OCI-LY7 (cell line): ENCODE measurements at places on chromosomes 3 and 15. TPM values are rescaled to one million over a fixed set of nuclear protein-coding genes. Genes with fewer than 3 reads are reported as not detected.

DNA sequence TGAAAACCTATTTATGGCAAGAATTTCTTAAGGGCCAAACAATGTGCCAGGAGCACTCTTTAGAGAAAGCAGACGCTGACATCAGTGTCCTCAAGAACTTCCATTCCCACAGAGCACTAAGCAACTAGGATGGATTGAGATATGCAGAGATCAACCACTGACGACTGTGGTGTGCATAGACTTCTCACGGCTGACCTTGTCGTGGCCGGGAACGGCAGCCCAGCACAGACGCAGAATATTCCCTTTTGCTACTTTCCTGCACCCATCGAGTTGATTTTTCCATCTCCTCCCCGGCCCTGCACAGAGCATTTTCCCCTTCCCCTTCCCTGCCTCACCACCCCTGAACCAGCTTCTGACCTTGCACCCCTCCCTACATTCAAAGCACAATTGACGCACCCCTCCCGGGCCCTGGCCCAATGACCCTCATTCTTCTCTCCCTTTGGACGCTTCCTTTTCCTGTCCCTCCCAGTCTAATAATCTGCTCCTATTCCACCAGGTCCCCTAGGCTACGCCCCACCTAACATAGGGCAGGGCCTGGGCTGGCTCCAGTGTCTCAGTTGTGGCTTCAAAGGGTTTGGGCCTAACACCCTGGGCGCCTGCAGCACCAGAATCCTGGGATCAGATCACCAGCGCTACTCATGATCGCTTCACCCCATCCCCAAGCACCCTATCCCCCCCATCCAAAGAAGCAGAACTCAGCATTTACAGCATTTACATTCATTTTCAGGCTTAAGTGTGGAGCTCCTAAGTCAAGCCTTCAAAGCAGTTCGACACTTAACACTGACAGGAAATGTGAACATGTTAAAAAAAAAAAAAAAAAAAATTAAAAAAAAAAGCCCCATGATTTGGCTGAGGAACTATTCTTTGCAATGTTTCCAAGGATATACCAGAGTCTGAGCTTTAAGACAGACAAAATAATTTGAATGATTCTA is 151.2 kb downstream of the FOXP1 start:
- no peak for DNase-seq

RGMA gene
- not detected in 2 replicates for total RNA-seq

GRCh38 chr3:11143476-11143875 is 10.8 kb upstream of the HRH1 start:
- no peak for DNase-seq

GOLIM4 gene
- total RNA-seq = 42.8 and 46.6 TPM in 2 replicates

DNA sequence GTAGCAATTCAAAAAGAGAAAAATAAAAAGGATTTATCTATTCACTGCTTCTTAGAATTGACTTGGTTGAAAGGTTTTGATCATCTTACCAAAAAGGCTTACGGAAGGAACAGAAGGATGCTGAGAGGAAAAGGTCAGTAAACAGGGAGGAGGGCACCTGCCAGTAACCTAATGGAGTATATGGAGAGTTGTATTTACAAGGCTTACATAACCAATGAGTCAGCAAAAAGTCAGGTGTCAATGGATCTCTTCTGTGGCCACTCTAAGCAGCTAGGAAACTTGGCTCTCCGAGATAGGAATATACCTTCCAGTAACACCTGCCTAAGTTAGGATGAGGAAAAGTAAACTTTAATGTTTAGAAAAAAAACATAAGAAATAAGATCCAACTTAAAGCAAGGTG is 80.5 kb upstream of the PLXND1 start:
- DNase-seq = no peak

- DNase-seq = no peak
Measured at GRCh38 chr3:165233501-165234195, 37.5 kb upstream of the SLITRK3 start.

- no peak for DNase-seq
Measured at GRCh38 chr3:48436855-48437254, 3.1 kb downstream of the CCDC51 start.

DNA sequence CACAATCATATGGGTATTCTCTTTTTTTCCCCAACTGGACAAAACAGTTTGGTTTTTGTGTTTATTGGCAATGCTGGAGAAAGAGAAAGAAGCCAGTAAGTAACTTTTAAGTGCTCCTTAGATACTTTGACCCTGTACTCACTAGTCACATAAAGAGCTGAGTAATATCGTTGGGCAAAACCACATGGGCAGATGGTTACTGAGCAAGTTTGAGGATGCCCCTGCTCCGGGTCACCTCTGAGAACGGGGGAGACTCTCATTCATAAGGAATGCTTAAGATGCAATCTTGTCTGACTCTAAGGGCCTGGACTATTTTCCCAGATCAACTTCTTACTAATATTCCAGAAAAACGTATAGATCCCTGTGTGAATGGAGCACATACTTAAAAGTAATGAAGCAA is 106.4 kb upstream of the SLC2A2 start:
- DNase-seq = no peak

DNA sequence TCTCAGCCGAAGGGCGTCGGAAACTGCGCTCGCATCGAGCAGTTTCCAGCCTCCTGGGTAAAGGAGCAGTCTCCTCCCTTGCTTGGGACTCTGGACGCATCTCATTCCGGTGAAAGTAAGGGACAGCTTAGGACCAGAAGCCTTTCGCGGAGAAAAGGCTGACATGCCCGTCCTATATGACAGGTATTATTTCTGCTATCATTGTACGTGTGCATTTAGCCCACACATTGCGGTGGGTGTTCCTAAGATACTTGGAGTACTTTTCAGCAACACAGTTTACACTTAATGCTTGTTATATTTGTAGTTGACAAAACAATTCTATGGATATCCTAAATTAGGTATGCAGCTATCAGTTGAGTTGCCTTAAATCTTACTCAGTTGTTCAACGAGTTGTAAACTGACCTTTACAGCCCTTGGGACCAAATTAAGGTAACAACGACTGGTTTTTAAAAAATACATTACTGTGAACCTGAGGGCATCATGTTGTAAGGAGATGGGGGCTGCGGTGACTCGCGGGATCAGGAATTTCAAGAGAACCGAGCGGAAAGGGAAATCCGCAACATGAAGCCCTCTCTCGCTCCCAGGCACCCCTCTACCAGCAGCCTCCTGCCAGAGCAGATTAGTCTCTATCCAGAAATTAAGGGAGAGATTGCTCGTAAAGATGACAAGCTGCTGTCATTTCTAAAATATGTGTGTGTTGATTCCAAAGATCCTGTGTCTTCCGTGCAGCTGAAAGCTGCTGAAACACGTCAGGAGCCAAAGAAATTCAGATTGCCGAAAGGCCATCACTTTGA is 632 bp upstream of the COPS2 start:
- peak; percentile 11 for DNase-seq

CIAO2A gene
- 78.7 and 86.7 TPM in 2 replicates for total RNA-seq
